ENCODE measurements at places on chromosomes 1 and 21.
A peak's percentile ranks its signal among the peaks of the same experiment; 100 is the strongest.

GRCh38 chr1:212257157-212257556 is 28.1 kb upstream of the PPP2R5A start:
- DNase-seq, result no peak

GRCh38 chr1:231806623-231807495 is 180.3 kb downstream of the DISC1 start:
- DNase-seq, result peak; percentile 66

DNA sequence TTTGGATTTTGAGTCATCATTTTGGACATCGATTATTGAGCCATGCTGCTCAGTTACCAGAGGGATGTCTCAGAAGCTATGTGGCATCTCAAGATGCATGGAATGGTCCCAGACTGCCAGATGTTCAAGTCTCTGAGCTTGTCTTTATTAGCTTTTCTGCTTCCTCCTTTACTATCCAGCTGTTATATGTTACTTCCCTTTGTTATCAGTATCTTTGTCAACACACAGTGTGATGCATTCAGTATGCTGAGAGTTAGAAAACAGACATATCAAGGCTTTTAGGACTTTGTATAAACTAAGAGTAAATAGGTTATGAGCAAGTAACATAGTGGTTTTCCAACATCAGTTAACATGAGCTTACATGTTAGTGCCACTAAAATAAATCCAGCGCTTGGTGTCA is 474.5 kb downstream of the DSCAM start:
- no peak for DNase-seq

GRCh38 chr1:189253601-189254350 is 1223.9 kb downstream of the BRINP3 start:
- no peak for DNase-seq

DNA sequence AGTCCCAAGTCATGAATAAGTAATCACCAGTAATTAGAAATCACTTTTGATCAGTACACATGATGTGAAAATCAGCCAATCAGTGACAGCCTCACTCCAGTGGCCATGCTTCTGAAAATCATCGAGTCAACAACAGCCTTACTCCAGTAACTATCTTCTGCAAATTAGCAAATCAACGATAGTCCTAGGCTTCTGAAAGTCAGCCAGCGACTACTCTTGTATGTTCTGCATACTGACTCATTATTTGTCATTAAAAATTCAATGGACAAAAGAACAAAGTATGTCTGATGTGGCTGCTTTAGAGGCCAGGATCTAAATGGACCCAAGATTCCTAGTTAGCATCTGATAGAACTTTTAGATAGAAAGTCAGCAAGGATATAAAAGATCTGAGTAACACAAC is 102.5 kb downstream of the GPR52 start:
- no peak for DNase-seq

DNA sequence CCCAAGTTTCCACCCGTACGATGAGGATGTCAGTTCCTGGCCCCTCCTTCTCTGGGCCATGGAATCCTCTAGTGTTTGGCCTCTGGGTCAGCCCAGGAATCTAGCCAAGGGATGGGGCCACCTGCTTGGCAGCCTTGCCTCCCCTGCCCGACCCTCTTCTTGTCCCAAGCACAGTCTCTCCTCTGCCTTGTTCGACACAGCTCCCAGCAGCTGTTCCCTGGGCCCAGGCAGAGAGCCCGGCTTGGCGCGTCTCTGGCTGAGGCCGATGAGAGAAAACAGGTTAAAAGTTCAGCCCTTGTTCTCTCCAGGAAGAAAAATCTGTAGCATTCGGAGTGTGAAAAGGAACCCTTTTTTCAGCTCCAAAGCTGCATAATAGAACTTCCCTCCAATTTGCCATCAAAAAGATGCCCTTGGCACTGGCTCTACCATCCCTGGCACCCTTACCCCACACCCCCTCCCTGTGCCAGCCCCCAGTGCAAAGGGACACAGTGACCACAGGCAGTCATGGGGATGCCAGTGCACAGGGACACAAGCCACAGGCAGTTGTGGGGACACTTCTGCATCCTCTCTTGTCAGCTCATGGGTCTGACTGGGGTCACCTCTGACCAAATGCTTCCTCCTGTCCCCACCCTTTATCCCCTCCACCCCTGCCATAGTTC is 68.4 kb downstream of the EPHB2 start:
- DNase-seq, result no peak

GRCh38 chr1:38077523-38078147 is 31.0 kb upstream of the POU3F1 start:
- no peak for DNase-seq
